ENCODE measurements at places on chromosomes 4 and X.

- DNase-seq: no peak
Observed at GRCh38 chr4:80731436-80731835, 299.1 kb upstream of the BMP3 start.

- DNase-seq: no peak
Observed at GRCh38 chr4:86947501-86948120, 12.8 kb downstream of the AFF1 start.

GRCh38 chr4:23981328-23981727 is 91.5 kb upstream of the PPARGC1A start:
- DNase-seq: no peak

- DNase-seq: no peak
Observed at GRCh38 chrX:13968198-13968597, 61.5 kb downstream of the GEMIN8 start.

DNA sequence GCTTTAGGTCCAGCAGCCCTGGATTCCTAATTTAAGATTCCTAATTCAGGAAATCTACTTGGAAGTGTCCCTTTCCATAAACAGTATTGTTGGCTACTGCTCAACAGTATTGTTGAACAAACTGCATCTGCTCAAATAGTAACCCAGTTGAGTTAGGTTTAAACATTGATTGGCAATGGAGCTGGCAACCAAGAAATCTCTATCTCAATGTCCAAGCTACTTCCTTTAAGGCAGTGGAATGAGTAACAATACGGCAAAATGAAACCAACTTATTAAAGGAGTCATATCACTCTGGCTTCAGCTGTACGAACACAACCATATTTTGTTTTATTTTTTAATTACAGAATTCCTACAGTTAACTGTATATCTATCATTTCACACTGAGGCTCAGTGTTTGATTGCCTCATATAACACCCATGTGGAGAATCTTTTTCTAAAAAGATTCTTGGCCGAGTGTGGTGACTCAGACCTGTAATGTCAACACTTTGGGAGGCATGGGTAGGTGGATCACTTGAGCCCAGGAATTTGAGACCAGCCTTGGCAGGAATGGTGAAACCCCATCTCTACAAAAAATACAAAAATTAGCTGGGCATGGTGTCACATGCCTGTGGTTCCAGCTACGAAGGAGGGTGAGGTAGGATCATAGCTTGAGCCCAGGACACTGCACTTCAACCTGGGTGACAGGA is 71.7 kb upstream of the IL13RA1 start:
- DNase-seq: no peak

GRCh38 chrX:33252306-33252825 is 41.0 kb upstream of the DMD start:
- DNase-seq: no peak

- no peak for DNase-seq
Observed at GRCh38 chrX:132470179-132470578, 18.7 kb downstream of the MBNL3 start.

DNA sequence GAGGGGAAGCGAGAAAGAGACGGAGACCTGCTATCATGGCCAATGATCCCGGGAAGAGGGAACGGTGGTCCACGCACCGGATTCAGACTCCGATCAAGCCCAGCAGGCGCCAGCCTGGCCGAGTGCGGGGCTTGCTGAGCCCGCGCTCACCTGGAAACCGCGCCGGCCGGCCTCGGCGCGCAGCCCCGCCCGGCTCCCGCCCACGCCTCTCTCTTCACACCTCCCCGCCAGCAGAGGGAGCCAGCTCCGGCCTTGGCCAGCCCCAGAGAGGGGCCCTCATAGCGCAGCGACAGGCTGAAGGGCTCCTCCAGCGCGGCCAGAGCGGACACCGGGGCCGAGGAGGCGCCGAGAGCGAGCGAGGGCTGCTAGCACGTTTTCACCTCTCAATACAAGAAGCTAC is 36.8 kb upstream of the SPANXN2 start:
- DNase-seq: no peak

GRCh38 chr4:15996773-15997172 is 33.8 kb upstream of the FGFBP2 start:
- no peak for DNase-seq

DNA sequence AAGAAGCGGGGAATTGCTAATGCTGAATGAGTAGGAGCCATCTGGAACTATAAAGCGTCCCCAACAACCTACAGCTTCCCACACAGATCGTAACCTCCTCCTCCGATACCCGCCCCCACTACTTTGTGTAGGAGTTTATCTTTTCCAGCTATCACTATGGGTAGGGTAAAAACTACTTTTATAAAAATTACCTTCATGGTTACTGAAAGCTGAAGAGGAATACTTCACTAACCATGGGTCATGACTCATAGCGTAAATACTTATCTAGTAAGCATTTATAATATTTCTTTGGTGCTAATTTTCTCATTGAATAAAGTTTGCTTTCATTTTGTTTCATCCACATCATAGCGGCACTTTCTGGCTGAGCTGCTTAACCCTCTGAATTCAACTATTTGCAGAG is 79.4 kb upstream of the TNIP3 start:
- no peak for DNase-seq

GRCh38 chr4:53459548-53459947 is 82.1 kb downstream of the FIP1L1 start:
- peak; percentile 7 for DNase-seq

GRCh38 chr4:151260526-151260925 is 16.4 kb upstream of the PRSS48 start:
- DNase-seq: no peak

DNA sequence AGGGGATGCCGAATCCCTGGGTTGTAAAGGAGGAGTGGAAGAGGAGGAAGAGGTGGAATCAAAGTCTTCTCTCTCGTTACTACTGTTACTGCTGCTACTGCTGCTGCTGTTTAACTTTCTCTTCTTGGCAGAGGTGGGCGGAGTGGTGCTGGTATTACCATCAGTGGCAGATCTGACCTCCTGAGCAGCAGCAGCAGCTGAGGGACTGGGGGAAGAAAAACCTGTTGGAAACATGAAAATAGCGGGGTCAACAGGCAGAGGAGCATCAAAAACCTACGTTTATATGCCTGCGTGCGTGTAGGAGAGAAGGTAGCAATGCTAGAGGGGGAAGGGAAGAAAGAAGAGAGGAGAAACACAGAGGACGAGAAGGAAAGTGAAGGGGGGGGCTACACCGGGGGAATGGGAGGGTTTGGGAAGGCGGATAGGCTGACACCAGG is 339 bp downstream of the CUL4B start:
- DNase-seq: no peak

- no peak for DNase-seq
Observed at GRCh38 chr4:148057516-148057915, 325.6 kb downstream of the ARHGAP10 start.

DNA sequence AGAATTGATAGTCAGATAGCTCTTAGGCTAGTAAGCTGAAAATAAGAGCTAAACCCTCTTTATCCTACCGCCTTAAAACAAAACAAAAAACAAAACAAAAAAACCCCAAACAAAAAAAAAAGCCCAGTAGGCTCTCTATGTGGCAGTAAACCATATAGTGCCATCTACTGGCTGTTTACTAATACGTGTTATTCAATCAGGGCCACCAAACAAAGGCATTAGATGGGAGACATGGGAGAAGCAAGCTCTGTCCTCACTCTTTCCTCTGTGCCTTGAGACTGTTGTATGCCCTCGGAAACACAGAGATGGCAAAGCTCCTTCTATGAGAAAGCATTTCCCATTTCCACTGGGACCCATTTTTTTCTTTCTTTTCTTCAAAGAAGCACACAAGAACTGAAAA is 148.8 kb upstream of the MID1 start:
- peak; percentile 34 for DNase-seq

DNA sequence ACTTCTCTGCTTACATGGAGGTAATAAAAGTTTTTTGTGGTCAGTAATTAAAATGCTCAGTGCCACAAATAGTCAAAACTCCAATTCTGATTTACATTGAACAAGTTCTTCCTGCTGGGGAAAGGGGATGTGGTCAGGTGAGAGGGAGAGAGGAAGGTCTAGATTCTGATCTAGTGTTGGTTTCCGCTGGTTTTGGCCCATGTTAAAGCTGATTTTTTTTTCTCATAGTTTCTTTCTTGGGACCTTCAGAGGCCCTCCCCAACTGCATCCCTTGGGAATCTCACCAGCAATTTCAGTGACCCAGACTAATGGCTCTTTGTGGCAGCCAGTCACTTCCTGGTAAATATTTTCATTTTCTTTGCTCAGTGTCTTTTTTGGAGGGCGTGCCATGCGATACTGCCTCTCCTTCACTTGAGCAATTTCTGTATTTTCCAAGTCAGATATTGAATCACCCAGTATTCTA is 332.7 kb downstream of the RAPGEF2 start:
- peak; percentile 34 for DNase-seq

GRCh38 chrX:40411340-40412111 is 169.2 kb upstream of the ATP6AP2 start:
- no peak for DNase-seq

GRCh38 chrX:150767475-150768131 is 74.4 kb downstream of the MTMR1 start:
- DNase-seq: peak; percentile 31

- DNase-seq: no peak
Observed at GRCh38 chr4:141133999-141134995, 1.0 kb upstream of the RNF150 start.

- DNase-seq: peak; percentile 69
Observed at GRCh38 chr4:145840162-145840768, 98.4 kb downstream of the ZNF827 start.

GRCh38 chr4:1595789-1596325 is 88.3 kb downstream of the FAM53A start:
- DNase-seq: no peak

DNA sequence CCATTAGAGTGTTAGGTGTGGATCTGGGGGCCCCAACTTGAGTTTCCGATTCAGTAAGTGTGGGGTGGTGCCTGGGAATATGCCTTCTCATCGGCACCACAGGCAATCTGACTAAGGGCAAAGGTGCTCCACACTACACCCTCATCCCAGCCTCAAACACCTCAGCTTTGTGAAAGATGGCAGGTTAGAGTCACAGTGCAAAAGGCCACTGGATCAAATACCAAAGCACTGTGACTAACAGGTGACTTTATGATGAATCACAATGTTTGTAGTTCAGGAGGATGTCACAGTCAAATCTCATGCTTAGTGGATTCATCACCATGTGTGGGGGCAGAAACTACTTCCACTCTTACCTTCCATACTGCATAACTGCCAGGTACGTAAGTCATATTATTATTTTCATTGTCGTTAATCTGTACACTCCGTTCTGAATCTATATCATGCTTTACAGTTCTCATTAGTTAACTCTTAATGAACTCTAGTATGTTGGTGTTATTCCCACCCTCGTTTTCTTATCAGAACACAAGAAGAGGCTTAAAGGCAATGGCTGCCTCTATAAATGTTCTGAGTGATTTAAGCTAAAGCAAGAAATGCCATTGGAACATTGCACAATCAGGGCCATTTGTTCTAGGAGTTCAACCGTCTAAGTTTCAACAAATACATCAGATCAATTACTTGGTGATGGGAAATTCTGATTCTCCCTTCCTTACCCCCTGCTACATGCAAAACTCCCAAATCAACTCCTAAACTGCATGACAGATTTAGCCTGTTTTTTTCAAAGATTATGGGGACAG is 50.2 kb downstream of the PRKG2 start:
- DNase-seq: no peak

GRCh38 chr4:73698217-73698616 is 42.2 kb upstream of the CXCL8 start:
- DNase-seq: peak; percentile 93

DNA sequence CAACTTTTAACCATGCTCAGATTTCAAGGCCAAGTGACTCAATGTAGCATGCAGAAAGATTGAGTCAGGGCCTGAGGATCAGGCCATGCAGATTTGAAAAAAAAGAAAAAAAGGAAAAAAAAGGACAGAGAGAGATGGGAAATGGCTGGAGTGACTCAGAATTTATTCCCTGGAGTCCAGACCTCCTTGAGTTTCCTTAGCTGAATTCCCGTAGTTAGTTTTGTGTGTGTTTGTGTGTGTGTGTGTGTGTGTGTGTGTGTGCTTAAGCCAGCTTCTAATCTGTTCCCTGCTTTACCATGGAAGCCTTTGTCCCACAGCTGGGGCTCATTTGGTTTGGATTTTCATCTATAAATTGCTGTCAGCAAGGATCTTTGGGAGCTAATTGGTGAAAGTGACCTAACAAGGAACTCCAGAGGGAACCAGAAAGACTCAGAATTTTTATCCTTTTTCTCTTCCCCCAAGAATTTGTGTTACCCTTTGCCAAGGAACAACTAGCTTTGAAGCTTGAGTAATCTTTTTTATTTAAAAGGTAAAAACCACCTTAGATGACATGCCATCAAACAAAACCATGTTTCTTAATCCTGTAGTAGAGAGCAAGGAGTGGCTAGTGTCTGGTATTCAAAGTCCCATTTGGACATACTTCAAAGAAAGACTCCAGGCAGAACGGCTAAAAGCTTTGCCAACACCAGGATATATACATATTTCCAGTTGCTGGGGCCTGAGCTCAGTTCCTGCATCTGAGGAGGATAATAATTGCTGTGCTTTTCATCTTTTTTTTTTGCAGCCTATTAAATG is 109.0 kb upstream of the DDIT4L start:
- DNase-seq: no peak

GRCh38 chr4:1018147-1019020 is 7.0 kb downstream of the FGFRL1 start:
- no peak for DNase-seq

- DNase-seq: no peak
Observed at GRCh38 chrX:17585006-17585405, 152.3 kb upstream of the SCML1 start.

DNA sequence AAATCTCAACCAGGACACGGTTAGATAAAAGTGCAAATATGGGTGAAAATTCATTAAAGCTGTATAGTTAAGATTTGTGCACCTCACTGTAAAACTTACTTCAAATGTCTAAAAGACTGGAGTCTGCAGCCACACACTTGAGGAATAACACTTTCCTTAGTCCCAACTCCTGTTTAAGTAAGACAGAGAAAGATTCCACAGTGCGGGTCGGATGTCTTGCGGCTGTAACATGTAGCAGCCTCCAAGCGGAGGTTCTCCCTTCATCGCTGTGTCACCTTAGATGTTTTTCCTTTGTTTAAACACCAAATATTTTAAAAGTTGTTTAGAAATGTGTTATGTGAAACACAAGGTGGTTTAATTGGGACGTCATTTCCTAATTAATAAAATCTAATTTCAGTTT is 905 bp upstream of the MAEA start:
- no peak for DNase-seq

- peak; percentile 5 for DNase-seq
Observed at GRCh38 chr4:174023641-174024040, 259.8 kb downstream of the FBXO8 start.

GRCh38 chrX:15349046-15349445 is 13.7 kb upstream of the PIGA start:
- peak; percentile 68 for DNase-seq

- peak; percentile 22 for DNase-seq
Observed at GRCh38 chr4:4443821-4444220, 56.9 kb downstream of the NSG1 start.
